ENCODE measurements at places on chromosomes 6 and 20. TPM values are rescaled to one million over a fixed set of nuclear protein-coding genes. Genes with fewer than 3 reads are reported as not detected.

MUC22 gene
- not detected for total RNA-seq

PREX1 gene
- total RNA-seq, result 69.4 TPM

CCDC170 gene
- 0.15 TPM for total RNA-seq

WFDC12 gene
- not detected for total RNA-seq

TSBP1 gene
- total RNA-seq, result not detected

FOXS1 gene
- not detected for total RNA-seq

SLC4A11 gene
- total RNA-seq, result 3.3 TPM

FBXO30 gene
- total RNA-seq, result 8.8 TPM

RAMACL gene
- total RNA-seq, result 0.29 TPM

LRFN2 gene
- 0.29 TPM for total RNA-seq

RIPPLY2 gene
- not detected for total RNA-seq

EPPIN gene
- not detected for total RNA-seq

CEP85L gene
- 51.4 TPM for total RNA-seq

SEL1L2 gene
- not detected for total RNA-seq

HLA-DQB1 gene
- 4.7 TPM for total RNA-seq

ENPP1 gene
- 1.2 TPM for total RNA-seq

DNAH8 gene
- 0.05 TPM for total RNA-seq
